ENCODE measurements at places on chromosomes 2 and 18. TPM values are rescaled to one million over a fixed set of nuclear protein-coding genes. Genes with fewer than 3 reads are reported as not detected.

DNA sequence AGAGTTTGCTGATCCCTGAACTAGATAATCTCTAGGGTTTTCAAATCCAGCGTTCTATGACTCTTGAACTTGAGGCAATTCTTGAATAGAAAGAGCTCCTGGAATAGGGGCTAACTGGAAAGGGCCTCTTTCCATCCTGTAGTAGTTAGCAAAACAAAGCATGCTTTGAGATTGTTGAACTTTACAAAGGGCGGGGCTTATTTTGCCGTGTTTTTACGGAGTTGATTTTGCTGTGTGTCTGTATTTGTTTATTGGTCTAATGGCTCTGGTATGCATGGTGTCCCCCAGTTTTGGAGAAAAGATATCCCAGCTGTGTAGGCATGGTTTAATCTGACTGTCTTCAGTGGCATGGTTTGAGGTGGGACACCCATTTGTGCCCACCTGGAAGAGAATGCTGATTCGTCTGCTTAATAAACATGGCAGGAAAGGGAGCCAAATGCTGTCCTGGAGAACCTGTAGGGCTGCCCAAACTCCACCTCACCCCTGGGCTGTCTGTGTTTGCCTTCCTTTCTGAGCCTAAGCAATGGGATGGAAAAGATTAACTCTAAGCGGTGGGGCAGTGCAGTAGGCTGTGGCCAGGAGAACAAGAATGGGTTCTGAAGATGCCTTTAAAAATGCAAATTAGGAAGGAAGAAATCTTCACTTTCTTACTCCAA is 74.1 kb upstream of the FOSL2 start:
- DNase-seq = no peak

ASNSD1 gene
- polyA plus RNA-seq = 54.1 TPM

CAVIN2 gene
- 48.1 TPM for polyA plus RNA-seq

DUSP19 gene
- 1.9 TPM for polyA plus RNA-seq

DNA sequence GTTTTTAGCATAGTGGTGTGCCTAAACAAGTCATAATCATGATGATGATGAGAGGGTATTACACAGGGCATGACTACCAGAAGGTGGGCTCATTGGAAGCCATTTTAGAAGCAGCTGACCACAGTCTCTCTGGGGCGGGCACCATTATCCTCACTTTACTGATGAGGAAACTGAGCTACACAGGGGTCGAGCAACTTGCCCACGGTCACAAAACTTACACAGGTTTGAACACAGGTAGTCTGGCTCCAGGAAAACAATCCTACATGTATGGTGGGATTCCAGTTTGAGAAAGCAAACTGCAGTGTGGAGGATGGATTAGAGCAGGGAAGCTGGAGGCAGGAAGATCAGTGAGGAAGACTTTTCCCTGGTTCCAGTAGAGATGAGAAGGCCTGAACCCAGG is 6.2 kb downstream of the RHOB start:
- no peak for DNase-seq

DNA sequence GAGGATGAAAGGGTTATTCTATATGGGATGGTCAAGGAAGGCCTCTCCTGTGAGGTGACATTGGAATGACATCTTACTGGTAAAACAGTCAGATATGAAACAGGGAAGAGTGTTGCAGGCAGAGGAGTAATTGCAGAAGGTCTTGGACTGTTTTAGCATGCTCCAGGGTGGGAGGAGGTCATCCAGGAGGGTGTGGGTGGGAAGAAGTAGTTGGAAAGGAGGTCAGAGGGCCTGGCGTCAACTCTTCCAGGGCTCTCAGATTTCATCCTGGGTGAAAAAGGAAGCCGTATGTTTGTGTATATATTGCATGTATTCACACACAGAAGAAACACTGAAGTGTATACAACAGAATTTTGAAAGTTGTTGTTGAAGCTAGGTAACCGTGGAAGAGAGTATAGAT is 48.2 kb downstream of the ATP9B start:
- no peak for DNase-seq

GRCh38 chr2:135124924-135125886 is 73.1 kb downstream of the RAB3GAP1 start:
- no peak for DNase-seq

- DNase-seq = no peak
Observed at GRCh38 chr2:157245846-157246764, 11.4 kb upstream of the GALNT5 start.

GRCh38 chr2:181786371-181787228 is 104.9 kb upstream of the ITPRID2 start:
- no peak for DNase-seq

EFEMP1 gene
- polyA plus RNA-seq = 74.2 TPM

GRCh38 chr18:62106271-62106670 is 80.6 kb downstream of the PIGN start:
- DNase-seq = no peak

CABYR gene
- polyA plus RNA-seq = 4.8 TPM

DNA sequence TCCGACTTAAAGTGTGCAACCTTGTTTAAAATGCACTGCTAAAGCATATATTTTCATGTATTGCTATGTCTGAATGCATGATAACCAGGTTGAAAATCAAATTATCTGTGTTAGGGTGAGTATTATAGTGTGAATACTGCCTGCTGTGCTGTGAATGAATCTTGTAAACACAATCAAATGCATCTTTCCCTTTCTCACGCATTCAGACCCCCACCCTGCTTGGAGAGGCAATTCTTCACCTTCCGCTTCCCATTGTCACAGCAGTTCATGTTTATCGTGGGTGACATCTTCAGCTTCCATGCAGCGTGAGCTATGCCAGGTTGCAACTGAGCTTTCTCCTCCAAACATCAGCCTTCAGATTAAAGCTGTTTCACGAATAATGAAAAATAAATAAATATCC is 418.0 kb downstream of the MEIS1 start:
- no peak for DNase-seq

DNA sequence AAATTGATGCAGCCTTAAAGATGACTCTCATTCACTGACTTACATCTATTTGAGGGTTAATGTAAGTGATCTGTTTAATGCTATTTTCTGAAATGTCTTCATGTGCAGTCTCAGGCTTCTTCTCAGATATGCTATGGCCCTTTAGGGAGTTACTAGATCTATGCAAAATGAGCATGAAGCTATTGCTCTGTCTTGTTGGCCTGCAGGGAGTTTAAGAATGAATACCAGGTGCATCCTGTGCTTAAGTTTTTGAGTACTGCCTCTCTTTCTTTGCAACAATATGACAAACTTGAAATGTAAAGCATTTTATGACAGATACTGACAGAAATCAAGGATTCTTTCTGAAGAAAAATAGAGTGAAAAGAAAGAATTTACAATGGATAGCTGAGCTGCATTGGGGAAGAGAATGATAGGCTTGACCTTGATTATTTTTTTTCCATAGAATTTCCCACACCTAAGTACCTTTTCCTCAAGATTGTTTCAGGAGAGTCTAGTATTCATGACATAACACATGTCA is 1058.3 kb upstream of the TMEFF2 start:
- DNase-seq = no peak

ARHGAP15 gene
- polyA plus RNA-seq = 9.7 TPM

GRCh38 chr2:226030369-226030768 is 630.9 kb downstream of the NYAP2 start:
- peak; percentile 5 for DNase-seq

DNA sequence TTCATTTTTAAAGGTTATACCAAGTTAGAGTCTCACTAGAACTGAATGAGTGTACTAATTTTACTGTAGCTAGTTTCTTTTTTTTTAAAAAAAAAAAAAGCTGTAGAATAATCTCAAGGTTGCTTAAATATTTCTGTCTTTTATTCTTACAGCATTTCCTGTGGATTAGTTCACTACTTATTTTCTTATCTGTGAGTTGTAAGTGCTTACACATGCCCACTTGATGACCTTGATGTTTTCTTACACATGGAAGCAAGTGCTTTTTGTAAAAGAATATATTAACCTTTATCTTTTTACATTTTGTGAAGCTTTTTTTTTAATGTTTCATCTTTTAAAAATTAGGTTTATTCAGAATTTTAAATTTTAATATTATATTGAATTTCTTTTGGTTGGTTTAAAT is 57.8 kb downstream of the MSH2 start:
- no peak for DNase-seq

DNA sequence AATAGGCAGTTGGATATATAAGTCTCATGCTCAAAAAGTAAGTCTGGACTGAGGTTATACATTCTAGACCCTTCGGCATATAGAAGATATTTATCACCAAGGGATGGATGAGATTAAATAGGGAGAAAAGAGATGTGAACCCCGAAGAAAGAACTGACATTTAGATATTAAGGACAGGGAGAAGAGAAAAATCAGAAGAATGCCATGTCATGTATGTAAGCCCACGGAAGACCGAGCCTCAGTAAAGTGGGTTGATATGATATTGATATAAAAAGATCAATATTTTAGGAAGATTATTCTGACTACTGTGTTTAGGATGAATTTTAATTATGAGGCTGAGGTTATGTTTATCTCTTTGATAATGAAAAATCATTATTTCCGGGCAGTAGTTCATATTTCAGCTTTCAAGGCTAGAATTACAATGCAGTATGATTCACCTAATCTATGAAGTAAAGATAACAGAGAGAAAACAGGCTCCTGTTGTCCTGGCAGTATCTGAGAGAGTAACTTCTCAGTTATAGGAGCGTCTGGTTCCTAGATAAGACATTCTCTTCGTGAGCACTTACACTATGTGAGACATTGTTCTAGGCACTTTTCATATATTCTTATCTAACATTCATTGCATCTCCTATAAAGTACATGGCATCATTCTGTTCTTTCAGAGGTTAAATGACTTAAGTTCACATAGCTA is 83.0 kb downstream of the UBR3 start:
- DNase-seq = no peak

DNA sequence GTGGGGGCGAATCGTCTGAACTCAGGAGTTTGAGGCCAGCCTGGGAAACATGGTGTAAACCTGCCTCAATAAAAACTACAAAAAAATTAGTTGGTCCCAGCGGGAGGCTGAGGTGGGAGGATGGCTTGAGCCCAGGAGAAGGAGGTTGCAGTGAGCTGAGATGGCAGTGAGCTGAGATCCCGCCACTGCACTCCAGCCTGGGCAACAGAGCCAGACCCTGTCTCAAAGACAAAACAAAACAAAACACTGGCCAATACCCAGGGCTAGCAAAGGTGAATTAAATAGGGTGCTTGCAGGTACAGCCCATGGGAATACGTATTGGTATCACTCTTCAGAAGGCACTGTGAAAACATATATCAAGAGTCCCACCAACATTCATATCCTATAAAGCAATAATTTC is 7.0 kb downstream of the ITSN2 start:
- no peak for DNase-seq
